ENCODE measurements at places on chromosomes 13 and 19.

DNA sequence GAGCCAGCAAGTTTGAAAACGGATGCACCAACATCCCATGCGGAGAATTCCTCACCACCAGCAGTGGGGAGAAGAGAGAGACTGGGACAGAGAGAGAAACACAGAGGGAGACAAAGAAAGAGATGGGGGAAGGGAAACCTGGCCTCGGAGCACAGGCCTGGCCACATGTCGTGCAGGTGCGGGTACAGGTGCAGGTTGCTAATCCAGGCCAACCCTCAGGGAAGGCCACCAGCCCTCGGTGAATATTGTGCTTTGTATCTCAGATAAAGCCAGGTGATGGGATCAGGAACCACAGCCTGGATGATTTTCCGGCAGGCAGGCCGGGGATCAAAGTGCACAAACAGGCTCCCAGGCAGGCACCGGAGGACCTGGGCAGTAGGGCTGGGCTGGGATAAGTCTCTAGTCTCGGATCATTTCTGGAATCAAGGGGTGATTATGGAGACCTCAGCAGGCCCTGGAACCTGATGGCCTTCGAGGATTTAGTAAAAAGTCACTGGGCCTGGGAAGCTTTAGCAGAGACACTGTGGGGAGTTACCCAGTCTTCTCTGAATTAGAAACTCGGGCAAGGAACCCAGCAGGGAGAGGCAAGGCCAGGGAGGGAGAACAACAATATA is 3.7 kb downstream of the GAS6 start:
- DNase-seq: no peak

DNA sequence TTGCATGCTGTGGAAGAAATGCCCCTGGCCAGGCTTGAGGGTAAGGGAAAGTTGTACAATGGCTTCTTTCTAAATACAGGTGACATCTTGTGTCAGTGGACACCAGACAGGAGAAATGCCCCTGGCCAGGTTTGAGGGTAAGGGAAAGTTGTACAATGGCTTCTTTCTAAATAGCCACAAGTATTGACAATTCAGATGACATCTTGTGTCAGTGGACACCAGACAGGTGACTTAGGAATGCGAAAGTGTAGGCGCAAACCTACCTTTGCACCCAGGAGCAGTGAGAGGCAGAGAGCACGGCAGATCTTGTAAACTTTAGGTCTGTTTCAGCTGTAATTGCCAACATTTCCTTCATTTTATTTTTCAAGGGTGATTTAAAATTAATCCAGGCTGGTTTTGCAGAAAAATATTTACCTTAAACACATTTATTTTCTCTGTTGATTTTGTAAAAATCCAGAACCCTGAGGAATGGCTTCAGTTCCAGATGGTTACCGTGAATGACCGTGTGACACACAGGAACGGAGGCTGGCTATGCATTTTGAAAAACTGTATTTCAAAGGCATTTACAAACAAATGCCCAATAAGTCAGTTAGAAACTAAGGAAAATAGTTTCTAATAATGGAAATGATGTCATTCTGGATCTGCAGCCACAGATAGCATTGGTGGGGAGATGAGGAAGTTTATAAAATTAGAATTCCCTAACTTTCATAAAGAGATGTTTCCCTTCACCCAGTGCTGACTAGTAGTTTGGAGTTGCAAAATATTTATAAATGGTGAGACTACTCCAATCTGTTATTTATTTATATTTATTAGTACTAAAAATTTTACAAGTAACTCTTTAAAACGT is 34.9 kb downstream of the TNFSF13B start:
- no peak for DNase-seq

DNA sequence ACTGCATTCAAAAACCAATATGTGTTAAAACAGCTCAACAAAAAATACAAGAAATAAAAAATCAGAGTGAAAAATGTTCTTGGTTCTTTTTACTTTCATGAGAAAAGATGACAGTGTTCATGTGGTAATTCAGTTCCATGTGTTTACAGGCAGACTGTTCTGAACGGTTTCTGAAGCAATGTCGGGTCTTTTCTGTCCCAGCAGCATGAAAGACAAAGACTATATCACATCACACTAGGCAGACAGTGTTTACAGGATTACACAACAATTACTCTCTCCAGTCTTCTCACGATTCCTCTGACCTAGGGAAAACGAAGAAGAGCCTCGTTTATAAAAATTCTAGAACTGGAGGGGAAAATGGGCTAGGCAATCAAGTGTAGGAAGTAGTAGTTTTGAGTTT is 83.4 kb downstream of the UBL3 start:
- no peak for DNase-seq

- DNase-seq: no peak
Measured at GRCh38 chr13:46633416-46633815, 80.4 kb downstream of the LRCH1 start.

- no peak for DNase-seq
Measured at GRCh38 chr19:41570639-41571112, 5.3 kb upstream of the CEACAM21 start.

- no peak for DNase-seq
Measured at GRCh38 chr19:44576843-44577565, 36.4 kb upstream of the IGSF23 start.

GRCh38 chr19:6087074-6087571 is 23.2 kb downstream of the RFX2 start:
- no peak for DNase-seq

Data from esophagus squamous epithelium (tissue), 5 donors.